GM04504 (cell line): ENCODE measurements at places on chromosomes 4 and X.

- no peak for DNase-seq
These were observed 69.2 kb downstream of the PHKA1 start for GRCh38 chrX:72644946-72645345.

GRCh38 chr4:112112590-112113170 lies 32.6 kb upstream of the FAM241A start:
- no peak for DNase-seq

DNA sequence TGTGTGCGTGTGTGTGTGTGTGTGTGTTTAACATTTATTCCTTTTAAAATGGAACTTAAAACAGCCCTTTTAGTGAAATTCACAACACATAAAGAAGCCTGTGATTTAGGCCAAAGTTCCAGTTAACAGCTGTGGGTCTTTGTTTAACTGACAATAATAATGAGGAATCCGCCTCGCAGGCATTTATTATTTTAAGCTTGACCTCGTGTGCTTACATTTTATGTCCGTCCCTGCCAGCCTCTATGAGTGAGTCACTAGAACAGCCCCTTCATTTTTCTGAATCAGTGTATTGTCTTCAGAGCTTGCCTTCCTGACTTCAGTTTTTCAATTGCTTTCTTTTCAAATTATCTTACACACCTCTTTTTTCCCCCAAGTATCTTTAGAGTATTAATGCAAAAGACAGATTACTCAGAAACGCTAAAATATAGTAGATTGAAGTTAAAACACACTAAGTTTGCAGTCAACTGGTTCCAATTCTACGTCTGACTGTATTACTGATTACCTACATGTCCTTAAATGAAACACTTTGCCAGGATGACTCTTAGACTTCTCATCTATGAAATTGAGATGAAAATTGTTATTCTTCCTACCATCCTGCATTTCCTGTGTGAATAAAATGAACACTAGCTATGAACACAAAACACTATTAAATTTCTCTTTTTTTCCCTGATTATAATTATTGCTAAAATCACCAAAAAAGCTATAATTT lies 319.6 kb upstream of the HS3ST1 start:
- DNase-seq: no peak

DNA sequence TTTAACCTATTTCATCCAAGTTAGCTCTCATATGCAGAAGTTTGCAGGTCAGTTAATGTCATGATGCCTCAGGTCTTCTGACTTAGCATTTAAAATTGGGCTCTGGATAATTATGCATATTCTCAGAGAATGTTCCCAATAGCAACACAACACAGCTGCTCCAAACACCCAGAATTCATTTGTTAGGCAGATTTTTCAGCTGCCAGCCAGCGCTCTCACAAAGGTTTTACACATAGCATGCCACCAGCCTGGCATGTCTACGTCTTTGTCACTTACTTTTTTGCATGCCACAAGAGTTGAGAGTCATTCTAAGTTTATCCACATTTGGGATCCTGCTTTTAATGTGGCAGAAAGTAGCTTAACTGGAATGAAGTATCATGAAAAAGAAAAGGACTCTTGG lies 84.8 kb downstream of the LIMCH1 start:
- DNase-seq: no peak

- no peak for DNase-seq
These were observed 208.9 kb downstream of the SPATA18 start for GRCh38 chr4:52259978-52260377.

DNA sequence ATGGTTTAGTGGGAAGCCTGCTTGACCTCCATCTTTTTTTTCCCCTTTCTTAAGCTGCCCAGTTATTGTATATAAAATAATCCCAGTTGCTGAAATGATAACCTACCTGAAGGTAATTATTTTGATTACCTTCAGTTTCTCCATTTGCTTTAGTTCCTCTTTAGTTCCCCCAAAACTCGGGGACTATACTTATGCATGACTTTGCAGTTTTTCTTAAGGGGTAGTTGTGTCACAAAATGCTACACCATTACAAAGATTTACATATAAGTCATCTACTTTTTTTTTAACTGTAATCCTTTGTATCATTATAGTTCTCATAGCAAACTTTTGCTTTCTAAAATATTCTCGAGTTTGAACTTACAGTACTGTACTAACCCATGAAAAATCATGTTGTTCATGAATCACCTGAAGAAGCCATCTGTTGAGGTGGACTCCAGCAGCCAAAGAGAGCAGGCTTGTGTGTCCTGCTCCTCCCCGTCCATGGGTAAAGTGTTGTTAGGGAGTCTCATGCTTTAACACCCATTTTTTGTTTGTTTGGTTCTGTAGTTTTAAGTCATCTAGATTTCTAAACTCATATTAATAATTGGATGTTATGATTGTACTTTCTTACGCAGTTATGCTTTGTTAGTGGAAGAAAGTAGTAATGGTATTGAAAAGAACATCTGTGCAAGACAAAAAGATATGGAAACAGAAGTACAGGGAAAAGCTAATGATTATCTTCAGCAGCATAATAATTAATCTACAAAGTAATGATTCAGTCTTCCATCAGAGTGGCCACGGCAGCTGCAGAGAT lies 34.6 kb downstream of the HADH start:
- no peak for DNase-seq

DNA sequence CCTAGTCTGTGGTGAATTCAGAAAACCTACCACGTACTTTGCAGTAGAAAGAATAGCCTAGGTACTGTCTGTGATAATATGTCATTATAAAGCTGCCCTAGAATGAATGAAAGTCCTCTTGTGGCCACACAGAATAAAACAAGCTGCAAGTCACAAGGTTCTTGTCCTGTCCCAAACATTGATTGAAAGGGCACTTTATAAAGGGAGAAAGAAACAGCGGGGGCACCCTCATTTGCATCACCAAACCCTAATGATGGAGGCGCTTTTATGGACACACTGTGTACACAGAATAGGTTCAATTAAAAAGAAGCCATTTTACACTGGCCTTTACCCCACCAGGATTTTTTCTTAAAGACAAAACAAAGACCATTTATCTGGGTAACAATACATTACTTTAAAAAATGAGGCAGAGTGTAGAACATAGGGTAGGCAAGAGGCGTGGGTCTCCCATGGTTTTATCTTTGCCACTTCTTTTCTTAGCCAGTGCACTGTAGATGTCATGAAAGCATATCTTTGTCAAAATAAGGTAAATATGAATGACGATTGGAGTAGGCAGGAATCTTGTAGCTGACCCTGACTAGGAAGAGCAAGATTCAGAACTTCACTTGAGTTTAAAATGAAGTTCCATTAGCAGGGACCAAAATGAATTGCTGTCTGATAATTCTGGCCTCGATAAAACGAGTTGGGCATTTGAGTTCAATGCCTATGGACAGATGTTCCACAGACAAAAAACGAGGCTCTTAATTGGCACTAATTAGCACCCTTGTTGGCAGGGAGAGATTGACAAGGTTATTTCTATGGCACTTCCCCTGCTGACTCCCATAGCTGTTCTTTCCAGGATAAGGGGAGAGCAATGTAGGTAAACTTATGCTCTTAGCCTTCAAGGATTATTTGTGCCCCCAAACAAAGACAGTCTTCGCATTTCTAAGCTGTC lies 365.1 kb downstream of the AFF2 start:
- DNase-seq: no peak
